ENCODE measurements at places on chromosomes 11 and 22.

GRCh38 chr11:97231231-97231630, 841.4 kb downstream of the JRKL start:
- no peak overlapping the region for H3K27ac ChIP-seq
- H3K4me3 ChIP-seq: no peak overlapping the region
- no peaks in the 10 kb centered on the region for H3K4me1 ChIP-seq
- H3K36me3 ChIP-seq: no peaks in the 10 kb centered on the region
- no peak for DNase-seq
- H3K27me3 ChIP-seq: no peaks in the 10 kb centered on the region

GRCh38 chr11:28838741-28839140, 730.6 kb downstream of the METTL15 start:
- no peaks in the 10 kb centered on the region for H3K4me1 ChIP-seq
- H3K27ac ChIP-seq: no peak overlapping the region
- no peak for DNase-seq
- H3K4me3 ChIP-seq: no peak overlapping the region
- H3K36me3 ChIP-seq: no peaks in the 10 kb centered on the region
- no peaks in the 10 kb centered on the region for H3K27me3 ChIP-seq

- no peak for DNase-seq
- no peak overlapping the region for H3K27ac ChIP-seq
- H3K4me1 ChIP-seq: no peaks in the 10 kb centered on the region
- H3K27me3 ChIP-seq: no peaks in the 10 kb centered on the region
- H3K36me3 ChIP-seq: no peaks in the 10 kb centered on the region
Measured at GRCh38 chr22:30227438-30228228, 18.9 kb downstream of the LIF start.

DNA sequence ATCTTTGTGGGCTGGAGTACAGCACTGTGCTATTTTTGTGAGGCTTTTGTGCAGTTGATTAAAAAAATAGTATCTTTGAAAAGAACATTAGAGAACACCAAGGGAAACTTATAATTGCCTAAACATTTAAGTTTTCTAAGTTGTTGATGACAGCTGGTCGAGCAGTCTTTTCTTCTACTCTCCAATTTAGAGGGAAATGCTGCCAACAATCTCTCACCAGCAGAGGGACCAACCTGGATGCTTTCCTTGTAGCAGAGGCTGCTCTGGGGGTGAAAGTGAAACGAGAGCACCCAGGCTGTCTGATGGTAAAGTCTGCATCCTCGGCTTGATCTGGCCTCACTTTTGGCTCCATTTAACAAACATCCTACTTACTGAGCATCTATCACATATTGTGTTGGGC, 1286.5 kb upstream of the TENM4 start:
- H3K4me3 ChIP-seq: no peak overlapping the region
- H3K36me3 ChIP-seq: no peaks in the 10 kb centered on the region
- no peak for DNase-seq
- H3K27ac ChIP-seq: no peak overlapping the region
- H3K27me3 ChIP-seq: no peaks in the 10 kb centered on the region
- no peaks in the 10 kb centered on the region for H3K4me1 ChIP-seq

- no peaks in the 10 kb centered on the region for H3K4me1 ChIP-seq
- no peaks in the 10 kb centered on the region for H3K27me3 ChIP-seq
- H3K27ac ChIP-seq: no peak overlapping the region
Measured at GRCh38 chr22:29726512-29727130, 6.8 kb downstream of the CABP7 start.

DNA sequence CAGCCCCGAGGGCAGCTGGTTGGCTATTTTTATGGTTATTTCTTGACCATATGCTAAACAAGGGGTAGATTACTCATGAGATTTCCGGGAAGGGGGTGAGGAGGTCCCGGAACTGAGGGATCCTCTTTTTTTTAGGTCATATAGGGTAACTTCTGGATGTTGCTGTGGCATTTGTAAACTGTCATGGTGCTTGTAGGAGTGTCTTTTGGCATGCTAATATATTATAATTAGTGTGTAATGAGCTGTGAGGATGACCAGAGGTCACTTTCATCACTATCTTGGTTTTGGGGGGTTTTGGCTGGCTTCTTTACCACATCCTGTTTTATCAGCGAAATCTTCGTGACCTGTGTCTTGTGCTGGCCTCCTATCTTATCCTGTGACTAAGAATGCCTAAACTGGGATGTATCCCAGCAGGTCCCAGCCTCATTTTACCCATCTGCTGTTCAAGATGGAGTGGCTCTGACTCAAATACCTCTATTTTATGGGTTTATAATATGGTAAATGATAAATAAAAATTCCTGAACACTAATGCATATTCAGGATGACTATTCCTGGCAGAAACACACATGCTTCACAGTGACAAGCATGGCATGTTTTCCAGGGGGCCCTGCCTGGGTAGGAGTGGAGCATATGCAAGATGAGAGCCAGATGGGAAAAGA, 11.2 kb downstream of the KREMEN1 start:
- no peak overlapping the region for H3K4me3 ChIP-seq
- peak overlapping the region; percentile 29 for H3K27ac ChIP-seq
- H3K27me3 ChIP-seq: no peaks in the 10 kb centered on the region
- peaks cover 48% of the 10 kb centered on the region for H3K4me1 ChIP-seq
- no peak for DNase-seq

DNA sequence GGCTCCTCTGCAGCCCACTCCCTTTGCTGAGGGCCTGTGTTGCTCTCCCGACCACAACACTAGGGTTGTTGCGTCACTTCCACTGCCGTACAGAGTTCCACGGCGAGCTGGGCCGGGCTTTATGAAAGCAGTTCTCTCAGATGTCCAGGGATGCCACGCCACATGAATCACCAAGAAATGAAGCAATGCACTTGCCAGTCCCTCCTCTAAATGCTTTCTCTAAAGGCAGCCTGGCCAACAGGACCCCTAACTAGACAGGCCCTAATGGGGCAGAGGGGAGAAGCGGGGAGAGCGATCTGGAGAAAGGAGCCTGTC, 188.7 kb downstream of the CTTN start:
- no peak overlapping the region for H3K27ac ChIP-seq
- no peaks in the 10 kb centered on the region for H3K36me3 ChIP-seq
- H3K27me3 ChIP-seq: no peaks in the 10 kb centered on the region
- no peaks in the 10 kb centered on the region for H3K4me1 ChIP-seq
- no peak overlapping the region for H3K4me3 ChIP-seq

- H3K36me3 ChIP-seq: no peaks in the 10 kb centered on the region
- H3K27ac ChIP-seq: no peak overlapping the region
- no peak for DNase-seq
- no peak overlapping the region for H3K4me3 ChIP-seq
- H3K4me1 ChIP-seq: no peaks in the 10 kb centered on the region
Measured at GRCh38 chr22:17334983-17335382, 34.3 kb upstream of the CECR2 start.

DNA sequence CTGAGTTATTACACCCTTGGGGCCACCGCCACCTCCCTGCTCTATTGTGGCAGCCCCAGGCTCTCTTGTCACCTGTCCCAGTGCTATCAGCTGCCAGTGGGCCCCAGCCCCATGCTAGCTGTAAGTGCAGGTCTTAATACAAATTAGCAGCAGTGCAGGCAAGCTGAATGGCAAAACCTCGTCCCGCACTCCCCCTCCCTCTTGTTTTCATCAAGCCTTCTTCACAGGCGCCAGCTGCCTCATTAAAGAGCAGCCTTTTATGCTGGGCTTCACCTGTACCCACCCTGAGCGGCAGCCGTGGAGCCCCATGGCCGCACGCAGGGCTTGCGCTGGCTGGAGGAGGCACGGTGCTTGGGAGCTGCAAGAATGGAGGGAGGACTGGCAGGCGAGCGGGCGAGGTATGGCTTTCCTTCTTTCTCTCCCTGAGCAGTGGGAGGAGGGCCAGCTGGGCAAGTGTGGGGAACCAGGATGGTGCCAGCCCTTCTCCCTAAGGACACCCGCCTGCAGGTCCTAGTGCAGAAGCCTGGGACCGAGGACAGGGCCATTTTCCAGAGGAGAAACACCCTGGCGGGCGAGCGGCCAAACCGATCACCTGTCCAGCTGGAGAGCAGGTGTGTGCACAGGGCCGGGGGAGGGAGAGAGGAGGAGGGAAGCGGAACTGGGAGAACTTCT, 70.7 kb downstream of the FLI1 start:
- no peaks in the 10 kb centered on the region for H3K36me3 ChIP-seq
- H3K27ac ChIP-seq: no peak overlapping the region
- H3K4me1 ChIP-seq: peaks cover 17% of the 10 kb centered on the region
- H3K27me3 ChIP-seq: no peaks in the 10 kb centered on the region
- DNase-seq: peak; percentile 89

- no peak overlapping the region for H3K27ac ChIP-seq
- no peaks in the 10 kb centered on the region for H3K27me3 ChIP-seq
- H3K4me1 ChIP-seq: peaks cover 6% of the 10 kb centered on the region
- H3K4me3 ChIP-seq: no peak overlapping the region
Measured at GRCh38 chr22:41242396-41243117, 1.8 kb upstream of the CHADL start.

DNA sequence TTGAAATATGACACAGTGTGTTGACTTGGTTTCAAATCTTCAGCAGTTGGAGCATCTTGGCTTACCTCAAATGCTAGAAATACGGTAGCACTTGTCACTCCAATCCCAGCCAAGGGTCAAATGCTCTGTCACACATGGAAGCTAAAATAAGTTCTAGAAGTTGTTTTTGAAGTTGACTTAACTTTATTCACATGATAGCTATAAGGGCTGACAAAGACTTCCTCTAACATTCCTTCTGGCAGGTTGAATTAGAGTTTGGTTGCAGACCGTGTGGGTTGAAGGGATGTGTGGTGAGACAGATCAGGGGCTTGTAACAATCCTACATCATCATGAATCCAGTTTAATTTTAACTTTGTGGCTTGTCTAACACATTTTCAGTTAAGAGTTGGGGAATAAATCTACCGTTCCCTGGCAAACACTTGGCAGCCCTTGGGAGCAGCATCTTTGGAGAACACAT, 4.6 kb downstream of the SLN start:
- no peaks in the 10 kb centered on the region for H3K4me1 ChIP-seq
- H3K36me3 ChIP-seq: no peaks in the 10 kb centered on the region
- DNase-seq: no peak
- H3K4me3 ChIP-seq: no peak overlapping the region
- H3K27ac ChIP-seq: no peak overlapping the region

DNA sequence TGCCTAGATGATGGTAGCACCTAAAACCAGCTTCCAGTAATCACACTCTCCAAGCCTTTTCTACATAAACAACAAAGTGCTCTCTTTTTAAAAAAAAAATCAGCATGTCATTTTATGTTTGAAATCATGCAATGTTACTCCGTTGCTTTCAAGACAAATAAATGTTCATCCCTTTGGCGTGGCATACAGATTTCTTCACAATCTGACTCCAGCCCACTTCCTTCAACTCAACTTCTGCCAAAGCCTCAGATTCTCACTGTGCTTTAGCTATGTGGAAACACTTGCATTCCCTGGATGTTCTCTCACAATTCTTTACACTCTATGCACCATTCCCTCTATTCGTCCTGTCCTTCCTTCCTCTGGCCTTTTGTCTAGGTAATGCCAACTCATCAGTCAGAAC, 206.3 kb upstream of the BLID start:
- no peak for DNase-seq
- no peaks in the 10 kb centered on the region for H3K27me3 ChIP-seq
- no peak overlapping the region for H3K27ac ChIP-seq
- H3K36me3 ChIP-seq: no peaks in the 10 kb centered on the region
- no peaks in the 10 kb centered on the region for H3K4me1 ChIP-seq
- no peak overlapping the region for H3K4me3 ChIP-seq

DNA sequence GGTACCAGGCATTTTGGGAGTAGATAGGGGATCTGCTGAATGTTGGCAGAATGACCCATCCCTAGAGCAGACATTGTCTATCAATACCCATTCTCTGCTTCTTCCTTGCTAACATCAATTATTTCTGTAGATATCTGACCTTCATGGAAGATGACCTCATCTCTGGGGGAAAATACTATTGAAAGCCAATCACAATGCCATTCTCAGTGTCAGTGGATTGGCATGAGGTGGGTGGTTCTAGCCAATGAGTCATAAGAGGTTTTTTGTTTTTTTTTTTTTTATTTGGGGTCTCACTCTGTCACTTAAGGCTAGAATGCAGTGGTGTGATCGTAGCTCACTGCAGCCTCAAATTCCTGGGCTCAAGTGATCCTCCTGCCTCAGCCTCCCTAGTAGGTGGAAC, 42.5 kb downstream of the SNX19 start:
- H3K27ac ChIP-seq: no peak overlapping the region
- no peak overlapping the region for H3K4me3 ChIP-seq
- no peaks in the 10 kb centered on the region for H3K27me3 ChIP-seq
- no peak for DNase-seq

DNA sequence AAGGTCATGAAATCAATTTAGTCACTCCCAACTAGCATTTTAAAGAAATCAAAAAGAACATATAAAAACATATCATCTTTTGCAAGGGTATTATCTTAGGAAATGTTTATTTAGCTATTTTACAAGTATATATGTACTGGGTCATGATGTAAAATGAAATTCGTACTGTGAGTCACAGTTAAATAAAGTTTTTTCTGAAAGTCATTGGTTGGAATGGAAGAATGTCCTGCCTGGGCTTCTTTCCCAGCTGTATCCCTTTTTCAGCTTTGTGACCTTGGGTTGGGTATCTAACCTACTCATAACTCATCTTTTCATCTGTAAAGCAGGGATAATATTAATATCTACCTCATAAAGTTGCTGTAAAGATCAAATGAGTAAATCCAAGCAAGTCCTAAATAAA, 15.7 kb downstream of the FDX1 start:
- H3K4me3 ChIP-seq: no peak overlapping the region
- no peaks in the 10 kb centered on the region for H3K27me3 ChIP-seq
- no peak overlapping the region for H3K27ac ChIP-seq
- DNase-seq: no peak

GRCh38 chr11:75888416-75888815, 73.4 kb downstream of the UVRAG start:
- H3K4me3 ChIP-seq: no peak overlapping the region
- no peak overlapping the region for H3K27ac ChIP-seq
- DNase-seq: no peak
- no peaks in the 10 kb centered on the region for H3K36me3 ChIP-seq
- H3K27me3 ChIP-seq: no peaks in the 10 kb centered on the region

DNA sequence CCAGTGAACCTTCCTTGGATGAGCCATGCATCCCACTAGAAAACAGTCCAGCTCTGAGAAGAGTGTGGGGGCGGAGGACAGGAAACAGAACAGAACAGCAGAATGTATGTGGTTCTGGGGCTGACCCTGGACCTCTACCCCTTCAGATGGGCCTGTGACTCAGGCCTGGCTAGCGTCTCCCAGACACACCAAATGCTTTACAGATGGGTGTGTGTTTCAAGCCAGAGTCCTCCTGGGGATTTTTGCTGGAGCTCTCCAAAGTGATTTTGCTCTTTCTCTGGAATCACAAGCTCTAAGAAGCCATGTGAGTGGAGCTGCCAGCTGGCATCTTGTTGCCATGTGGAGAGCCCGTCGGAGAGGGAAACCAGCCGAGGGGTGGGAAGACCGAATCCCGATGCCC, 13.2 kb upstream of the C1QTNF4 start:
- H3K27me3 ChIP-seq: no peaks in the 10 kb centered on the region
- H3K4me1 ChIP-seq: no peaks in the 10 kb centered on the region
- DNase-seq: peak; percentile 56

- H3K27ac ChIP-seq: no peak overlapping the region
- no peaks in the 10 kb centered on the region for H3K36me3 ChIP-seq
- no peaks in the 10 kb centered on the region for H3K27me3 ChIP-seq
- H3K4me1 ChIP-seq: no peaks in the 10 kb centered on the region
- peak; percentile 32 for DNase-seq
Measured at GRCh38 chr22:29727131-29727523, 7.3 kb downstream of the CABP7 start.
